ENCODE measurements at places on chromosomes 3 and 15.

DNA sequence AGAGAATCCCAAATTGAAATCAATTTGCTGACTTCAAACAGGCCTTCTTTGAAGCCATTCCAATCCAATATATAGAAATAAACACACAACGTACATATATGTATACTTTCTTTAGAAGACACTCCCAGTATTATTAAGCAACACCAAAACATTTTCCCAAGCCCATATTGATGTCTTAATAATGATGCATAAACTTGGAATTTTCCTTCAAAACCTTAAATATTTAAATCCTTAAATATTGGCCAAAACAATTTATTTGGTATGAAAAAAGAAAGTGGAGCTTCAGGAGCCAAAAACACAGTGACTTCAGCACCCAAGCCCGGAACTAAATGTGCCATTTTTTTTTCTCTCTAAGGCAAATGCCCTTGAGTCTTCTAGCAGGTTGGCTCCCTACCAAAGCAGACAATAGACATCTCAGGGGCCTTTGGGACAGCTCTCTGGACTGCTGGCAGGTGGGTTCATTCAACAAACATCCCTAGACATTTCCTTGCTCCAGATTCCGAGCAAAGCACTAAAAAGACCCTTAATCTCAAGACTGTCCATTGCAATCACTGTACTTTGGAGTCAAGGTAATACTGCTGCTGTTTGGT, 384.7 kb downstream of the NTRK3 start:
- no peak for DNase-seq

GRCh38 chr3:104738271-104738670, 628.4 kb upstream of the ALCAM start:
- no peak for DNase-seq

- DNase-seq = no peak
These were observed 760.8 kb upstream of the ARPP21 start for GRCh38 chr3:34878488-34878887.

- DNase-seq = no peak
These were observed 36.1 kb downstream of the IL17RD start for GRCh38 chr3:57128826-57129667.

DNA sequence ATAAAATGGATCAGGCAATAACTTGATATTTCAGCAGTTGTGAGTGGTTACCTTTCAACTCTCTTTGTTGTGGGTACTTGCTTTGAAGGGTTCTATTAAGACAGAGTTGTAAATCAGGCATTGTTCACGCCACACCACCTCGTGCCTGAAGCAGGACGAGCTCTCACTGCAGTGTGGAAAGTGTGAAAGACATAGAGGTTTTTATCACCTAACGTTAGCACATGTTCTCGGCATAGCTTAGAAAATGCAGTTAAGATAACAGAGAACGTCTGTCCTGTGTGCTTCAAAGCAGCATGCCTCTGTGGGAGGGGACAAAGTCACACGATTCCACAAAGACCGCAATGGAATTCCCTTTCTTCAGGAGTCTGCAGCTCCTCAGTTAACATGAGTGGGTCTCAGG, 7.8 kb downstream of the ADAMTS17 start:
- no peak for DNase-seq

GRCh38 chr3:39126532-39127071, 19.1 kb downstream of the TTC21A start:
- no peak for DNase-seq

DNA sequence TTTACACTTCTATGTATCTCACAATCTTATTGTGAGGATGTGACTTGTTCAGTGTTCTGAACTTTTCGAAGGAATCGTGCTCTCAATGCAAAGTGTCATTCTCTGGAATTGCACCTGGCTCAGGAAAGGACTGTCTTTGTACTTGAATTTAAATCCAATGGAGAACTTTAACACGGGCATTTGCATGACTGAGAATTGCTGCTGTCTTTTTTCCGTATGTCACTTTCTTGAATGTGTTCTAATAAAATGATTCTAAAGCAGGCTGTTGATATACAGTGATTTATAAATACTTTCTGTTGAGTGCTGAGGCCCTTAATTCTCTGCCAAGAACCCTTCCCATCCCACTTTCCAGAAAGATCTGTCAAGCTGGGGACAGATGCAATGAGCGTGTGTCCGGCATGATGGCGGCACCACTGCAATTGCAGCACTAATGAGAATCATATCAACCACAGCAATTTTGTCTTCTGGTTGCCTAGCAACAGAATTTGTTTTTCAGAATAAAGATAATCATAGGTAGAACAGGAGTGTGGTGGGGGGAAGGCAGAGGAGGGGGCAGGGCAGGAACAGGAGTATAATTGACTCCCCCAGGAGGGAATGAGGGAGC, 210.6 kb upstream of the UMPS start:
- no peak for DNase-seq

- no peak for DNase-seq
These were observed 145.2 kb downstream of the ZIC1 start for GRCh38 chr3:147554332-147554731.

DNA sequence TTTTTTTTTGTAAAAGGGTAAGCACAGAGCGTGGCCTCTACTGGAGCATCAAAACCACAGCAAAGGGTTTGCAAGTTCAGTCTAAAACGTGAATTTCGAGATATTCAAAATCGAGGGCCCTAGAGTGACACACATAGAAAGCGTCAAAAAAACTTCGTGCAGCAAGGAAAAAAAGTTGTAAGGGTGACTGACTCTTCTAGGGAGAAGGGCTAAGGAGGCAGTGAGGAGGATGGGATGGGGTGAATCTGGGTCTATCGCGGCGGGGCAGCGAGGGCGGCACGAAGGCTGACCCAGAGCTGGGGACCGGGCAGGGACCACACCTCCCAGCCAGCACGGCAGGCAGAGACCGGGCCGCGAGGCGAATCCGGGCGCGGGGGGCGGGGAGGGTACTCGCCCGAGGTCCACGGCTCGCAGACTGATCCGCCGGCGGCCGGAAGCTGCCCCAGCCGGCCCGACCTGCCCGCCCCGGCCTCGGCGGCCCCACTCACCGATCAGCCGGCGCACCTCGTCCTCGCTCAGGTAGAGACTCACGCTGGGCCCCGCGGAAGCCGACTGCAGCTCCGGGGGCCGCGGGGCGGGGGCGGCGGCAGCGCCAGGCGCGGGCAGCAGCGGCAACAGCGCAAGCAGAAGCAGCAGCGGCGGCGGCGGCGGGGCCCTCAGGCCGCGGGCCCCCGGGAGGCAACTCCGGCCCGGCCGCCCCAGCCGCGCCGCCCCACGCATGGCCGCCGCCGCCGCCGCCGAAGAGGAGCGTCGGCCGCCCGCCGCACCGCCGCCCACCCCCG, 533 bp downstream of the RYK start:
- peak; percentile 11 for DNase-seq

DNA sequence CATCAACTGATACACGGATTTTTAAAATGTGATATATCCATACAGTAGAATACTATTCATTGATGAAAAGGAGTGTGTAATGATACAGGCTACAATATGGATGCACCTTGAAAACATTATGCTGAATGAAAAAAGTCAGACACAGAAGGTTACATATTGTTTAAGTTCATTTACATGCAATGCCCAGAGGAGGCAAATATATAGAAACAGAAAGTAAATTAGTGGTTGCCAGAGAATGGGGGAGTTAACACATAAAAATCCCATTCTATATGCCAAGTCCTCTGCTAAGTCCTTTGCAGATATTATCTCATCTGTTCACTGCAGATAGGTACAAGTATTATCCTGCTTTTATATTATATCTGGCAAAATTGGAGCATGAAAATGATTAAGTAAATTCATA, 22.1 kb upstream of the CDIN1 start:
- no peak for DNase-seq

DNA sequence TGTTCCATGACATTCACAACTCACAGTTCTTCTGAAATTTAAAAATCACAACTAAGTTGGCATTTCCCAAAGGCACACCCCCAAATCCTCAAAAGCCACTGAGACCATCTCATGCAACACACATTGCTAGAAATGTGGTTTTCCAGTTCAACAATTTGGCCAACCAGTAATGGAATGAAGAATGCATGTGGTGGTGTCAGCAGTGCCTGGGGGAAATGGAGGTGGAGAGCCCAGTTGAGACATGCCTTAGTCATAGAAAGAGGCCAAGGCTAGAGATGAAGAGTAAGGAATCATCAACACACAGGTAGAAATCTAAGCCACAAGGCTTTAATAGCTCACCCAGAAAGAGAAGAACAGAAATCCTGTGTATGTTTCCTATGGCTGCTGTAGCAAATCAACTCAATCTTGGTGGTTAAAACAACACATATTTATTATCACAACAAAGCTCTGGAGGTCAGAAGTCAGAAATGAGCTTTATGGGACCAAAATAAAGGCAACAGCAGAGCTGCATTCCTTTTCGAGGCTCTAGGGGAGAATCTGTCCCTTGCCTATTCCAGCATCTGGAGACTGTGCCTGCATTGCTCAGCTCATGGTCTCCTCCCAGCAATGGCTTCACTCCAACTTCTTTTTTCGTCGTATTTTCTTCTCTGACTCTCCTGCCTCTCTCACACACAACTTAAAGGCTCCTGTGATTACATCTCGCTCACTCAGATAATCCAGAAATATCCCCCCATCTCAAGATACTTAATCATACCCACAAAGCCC, 54.0 kb downstream of the SNTN start:
- no peak for DNase-seq

DNA sequence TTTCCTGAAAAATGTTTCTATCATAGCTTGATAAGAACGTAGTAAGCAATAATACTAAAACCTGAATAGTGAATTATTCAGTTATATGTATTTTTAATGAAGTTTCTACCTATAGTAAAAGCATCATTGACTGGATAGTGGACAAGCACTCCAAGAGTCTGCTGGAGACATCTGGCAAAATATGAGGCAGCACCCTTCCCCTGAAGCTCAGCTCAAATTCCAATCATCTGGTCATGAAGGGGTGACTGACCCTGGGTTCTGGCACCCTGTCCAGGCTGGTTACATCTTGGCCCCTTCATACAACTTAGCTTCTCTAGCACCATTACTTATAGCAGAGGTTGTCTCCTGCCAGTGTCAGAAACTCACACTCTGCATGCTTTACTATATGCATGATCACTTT, 455.4 kb downstream of the RAP2B start:
- DNase-seq = no peak

GRCh38 chr3:159828542-159828943, 160.1 kb upstream of the IL12A start:
- DNase-seq = no peak

GRCh38 chr3:37902674-37903073, 41.0 kb downstream of the CTDSPL start:
- DNase-seq = no peak

DNA sequence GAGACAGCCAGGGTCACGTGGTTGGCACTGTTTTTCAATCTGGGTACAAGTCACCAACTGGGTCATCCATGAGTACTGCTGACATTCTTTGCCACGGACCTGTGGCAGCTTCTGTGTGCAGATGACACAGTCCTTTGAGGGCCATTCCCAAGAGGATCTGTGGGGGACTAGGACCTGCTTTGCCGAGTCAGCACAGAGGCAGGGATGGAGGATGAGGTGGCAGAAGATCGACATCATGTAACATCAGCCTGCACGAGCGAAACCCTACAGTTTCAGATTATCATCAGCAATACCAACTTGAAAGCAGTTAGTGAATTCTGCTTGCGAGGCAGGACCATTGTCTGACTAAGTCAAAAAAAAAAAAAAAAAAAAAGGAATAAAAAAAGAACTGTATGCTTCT, 227.7 kb downstream of the FOXP1 start:
- DNase-seq = no peak

DNA sequence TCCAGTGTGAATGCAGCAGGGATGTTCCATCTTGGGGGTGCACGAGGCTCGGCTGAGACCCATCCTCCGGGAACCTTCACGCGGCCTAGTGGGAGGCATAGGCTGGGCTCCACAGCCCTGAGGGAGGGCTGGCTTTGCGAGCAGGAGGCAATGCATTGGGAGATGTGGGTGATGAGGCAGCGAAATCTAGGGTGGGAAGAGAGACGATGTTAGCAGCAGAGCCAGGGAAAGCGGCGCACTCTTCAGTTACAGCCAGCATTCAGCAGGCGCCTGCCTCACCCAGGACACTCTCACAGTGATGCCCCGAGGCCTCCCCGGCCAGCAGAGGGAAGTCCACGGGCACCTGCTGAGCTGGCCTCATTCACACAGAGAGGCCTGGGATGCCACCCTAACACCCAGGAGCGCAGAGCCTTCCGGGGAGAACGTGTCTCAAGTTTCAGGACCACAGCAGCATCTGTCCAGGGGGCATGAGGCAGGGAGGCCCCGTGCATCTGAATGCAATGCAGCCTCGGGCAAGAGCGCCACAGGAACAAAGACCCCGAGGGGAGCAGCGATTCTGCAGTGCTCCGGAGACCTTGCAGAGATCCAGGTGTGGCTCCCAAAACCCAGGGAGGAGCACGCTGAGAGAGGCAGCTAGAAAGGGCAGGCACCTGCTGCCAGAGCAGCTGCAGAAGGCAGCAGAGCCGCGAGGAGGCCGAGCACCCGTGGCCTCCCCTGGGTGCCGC, 102.4 kb downstream of the NUP210 start:
- no peak for DNase-seq

DNA sequence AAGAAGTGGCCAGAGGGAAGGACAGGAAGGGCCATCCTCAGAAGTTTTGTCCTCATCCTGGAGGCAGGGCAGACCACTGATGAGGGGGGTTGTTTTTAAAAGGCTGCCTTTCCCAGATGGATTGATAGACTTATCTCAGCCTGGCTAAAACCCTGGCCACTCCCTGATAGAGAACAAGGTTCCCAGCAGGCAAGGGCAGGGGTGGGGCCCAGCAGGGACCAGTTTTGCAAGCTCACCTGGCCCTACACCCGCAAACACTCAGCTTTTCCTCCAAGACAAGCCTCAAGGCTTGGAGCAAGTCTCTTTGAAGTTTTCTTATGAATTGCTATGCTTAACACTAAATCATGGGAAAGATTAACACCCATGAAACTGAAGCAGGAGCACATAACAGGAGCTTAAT, 9.1 kb downstream of the LIPC start:
- no peak for DNase-seq

DNA sequence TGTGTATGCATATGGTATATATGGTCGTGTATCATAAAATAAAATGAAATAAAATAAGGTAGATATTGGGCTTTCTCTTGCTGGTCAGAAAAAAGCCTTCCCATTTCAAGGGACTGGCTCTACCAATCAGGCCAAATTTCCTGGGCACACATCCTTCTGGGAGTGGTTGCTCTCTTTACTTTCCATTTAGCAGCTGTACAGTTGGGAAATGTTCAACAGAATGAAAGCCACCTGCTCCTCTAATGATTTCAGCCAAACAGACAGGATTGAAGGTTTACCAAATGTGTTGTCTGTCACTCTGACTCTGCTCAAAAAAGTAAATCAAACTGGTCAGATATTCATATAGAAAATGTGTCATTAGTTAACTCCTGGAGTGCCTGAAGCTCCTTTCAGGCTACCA, 380.4 kb downstream of the ROBO2 start:
- no peak for DNase-seq

GRCh38 chr3:22373182-22373581, 622.2 kb upstream of the ZNF385D start:
- DNase-seq = no peak

DNA sequence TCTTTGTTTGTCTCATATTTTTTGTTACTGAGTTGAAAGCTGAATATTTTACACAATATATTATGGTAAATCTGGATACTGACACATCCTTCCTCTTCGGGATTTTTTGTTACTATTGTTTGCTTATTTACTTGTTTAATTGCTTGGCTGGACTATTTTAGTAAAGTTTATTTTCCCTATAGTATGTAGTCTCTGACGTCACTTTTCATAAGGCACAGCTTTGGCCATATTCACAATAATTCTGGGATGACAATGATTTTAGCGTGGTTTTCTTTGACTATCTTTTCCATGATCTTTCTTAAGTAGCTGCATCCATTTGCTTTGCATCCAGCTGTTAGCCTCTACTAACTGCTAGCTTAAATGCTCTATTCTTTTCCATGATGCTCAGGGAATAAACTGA, 552.4 kb downstream of the VGLL3 start:
- DNase-seq = no peak
